ENCODE measurements at places on chromosomes 4 and X.

GRCh38 chr4:87057835-87058355 is 123.1 kb downstream of the AFF1 start:
- no peak for DNase-seq

- no peak for DNase-seq
Measured at GRCh38 chrX:144683247-144683646, 564.1 kb upstream of the SPANXN1 start.

DNA sequence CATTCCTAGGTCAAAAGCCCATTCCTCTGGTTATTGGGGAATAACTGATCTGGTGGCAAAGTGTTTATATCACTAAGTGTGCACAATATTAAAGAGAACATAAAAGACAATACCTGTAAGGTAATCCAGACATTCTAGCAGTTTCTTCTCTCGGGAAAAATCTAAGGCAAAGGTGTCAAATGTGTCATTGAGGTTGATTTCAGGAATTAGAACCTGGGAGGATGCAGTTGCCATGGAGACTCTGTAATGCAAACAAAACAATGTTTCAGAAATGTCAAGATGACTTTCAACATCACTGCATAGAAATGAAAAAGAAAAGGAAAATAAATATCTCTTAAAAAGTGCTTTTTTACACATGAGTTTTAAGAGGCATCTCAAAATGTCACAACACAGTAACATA is 145.9 kb downstream of the MID1 start:
- DNase-seq = no peak

GRCh38 chr4:111798840-111799239 is 346.4 kb upstream of the FAM241A start:
- no peak for DNase-seq

GRCh38 chr4:18980516-18981233 is 959.1 kb upstream of the LCORL start:
- no peak for DNase-seq

DNA sequence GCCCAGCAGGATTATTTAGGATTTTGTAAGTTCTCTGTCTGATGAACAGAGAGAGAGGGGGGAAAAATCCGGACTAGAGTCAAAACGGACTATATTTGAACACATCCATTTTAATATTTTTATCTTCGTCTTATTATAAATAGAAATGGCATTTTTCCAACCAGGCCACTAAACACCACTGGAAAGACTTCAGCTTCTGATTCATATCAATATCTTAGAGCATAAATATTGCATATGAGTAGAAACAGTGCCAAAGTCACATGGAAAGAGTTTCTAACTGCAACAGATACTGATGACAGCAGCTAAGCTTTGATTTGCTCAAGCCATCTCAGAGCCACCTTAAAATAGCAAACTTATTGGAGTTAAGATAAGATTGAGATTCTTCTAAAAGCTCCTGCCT is 456 bp downstream of the PPARGC1A start:
- no peak for DNase-seq

DNA sequence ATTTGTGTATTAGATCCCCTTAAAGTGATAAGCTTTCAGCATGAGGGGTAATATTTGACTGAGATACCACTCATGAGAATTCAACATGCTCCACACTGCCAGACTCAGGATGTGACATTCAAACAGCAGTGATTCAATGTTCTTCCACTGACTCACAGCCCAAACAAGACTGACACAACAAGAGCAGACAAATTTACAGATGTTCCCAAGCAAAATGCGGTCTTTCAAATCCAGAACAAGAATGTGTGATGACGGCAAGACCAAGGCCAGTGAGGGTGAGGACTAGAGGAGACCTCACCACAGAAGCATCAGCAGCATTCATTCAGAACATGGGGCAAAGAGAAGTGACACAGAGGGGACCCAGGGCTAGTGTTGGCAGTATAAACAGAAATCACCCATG is 99.3 kb upstream of the GRIA3 start:
- no peak for DNase-seq

DNA sequence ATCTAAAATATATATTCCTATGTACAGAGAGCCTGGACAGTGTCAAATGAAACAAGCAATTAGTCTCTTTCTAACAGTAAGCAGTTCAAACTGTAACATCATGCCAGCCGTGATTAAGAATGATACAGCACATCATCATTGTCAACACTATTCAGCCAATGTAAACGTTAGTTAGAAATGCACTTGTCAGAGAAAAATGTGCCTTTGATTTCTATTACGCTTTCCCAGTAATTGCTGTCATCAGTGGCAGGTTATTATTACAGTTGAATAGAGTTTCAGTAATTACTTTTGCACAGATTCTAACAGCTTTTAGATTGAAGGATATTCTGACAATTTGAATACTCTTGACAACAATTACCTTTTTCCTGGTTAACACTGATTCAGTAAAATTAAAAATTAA is 1007.1 kb downstream of the SH3BGRL start:
- no peak for DNase-seq

DNA sequence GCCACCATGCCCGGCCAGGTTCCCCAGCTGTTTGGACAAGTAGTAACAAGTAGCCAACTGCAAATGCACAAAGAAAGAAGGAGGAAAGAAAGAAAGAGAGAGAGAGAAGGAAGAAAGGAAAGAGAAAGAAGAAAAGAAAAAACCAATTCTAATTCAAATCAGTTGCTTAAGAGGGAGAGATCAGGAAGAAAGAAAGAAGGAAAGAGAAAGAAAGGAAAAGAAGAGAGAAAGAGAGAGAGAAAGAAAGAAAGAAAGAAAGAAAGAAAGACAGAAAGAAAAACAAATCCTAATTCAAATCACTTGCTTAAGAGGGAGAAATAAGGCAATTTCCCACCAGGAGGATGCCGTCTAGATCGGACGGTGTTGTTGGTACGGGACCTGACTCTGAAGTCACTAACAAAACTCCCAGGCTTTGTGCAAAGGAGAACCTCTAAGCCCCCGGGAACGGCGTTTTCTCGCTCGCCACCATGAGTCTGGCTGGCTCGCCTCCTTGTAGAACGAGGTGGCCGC is 95.5 kb upstream of the PPP2R3B start:
- DNase-seq = no peak

DNA sequence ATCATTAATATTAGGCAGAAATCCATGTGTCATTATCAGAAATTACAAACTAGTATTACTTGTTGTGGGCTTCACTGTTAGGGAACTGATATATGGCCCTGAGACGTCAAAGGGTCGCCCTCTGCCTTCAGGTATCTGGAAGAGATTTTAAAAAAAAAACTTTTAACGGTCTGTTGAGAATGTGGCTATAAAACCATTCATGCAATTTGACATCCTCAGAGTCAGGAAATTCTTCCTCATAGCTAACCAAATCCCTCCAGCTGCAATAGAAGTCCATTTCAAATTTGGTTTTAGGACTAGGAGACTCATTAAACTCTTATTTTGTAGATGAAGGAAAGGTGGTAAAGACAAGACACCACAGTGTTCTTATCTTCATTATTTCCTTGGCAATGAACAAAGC is 194.2 kb upstream of the NOCT start:
- no peak for DNase-seq

DNA sequence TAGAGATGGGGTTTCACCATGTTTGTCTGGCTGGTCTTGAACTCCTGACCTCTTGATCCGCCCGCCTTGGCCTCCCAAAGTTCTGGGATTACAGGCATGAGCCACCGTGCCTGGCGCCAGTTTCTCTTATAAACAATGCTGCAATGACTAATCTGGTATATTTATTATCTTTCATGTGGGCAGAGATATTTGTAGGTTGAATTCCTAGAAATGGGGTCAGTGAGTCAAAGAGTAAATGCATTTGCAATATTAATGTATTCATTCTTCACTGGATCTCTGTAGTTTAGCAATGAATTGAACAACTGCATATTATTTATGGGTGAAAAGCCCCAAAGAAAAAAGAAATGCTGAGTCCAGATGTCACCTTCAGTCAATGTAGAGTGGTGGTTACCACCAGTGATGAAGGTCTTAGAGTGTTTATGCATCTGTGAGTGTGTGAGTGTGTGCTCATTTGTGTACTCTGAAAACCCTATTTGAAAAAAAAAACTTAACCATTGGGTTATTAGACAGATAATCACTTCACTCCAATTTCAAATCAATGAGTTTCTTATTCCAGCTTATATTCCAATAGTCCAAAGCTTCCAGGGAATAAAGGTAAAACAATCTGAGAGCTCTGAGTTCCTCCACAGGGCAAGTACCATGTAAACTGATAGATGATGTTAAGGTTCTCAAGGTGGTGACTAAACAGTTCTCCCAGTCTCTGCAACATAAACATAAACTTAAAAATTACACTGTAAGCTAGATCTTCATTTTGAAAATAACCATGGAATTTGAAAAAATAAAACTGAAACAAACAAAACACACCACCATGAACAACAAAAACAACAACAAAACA is 22.6 kb upstream of the CD38 start:
- no peak for DNase-seq

- DNase-seq = no peak
Measured at GRCh38 chrX:100635989-100636320, 651 bp downstream of the TSPAN6 start.

- no peak for DNase-seq
Measured at GRCh38 chr4:29853833-29854232, 866.3 kb upstream of the PCDH7 start.
